ENCODE measurements at places on chromosomes 2 and 18.

DNA sequence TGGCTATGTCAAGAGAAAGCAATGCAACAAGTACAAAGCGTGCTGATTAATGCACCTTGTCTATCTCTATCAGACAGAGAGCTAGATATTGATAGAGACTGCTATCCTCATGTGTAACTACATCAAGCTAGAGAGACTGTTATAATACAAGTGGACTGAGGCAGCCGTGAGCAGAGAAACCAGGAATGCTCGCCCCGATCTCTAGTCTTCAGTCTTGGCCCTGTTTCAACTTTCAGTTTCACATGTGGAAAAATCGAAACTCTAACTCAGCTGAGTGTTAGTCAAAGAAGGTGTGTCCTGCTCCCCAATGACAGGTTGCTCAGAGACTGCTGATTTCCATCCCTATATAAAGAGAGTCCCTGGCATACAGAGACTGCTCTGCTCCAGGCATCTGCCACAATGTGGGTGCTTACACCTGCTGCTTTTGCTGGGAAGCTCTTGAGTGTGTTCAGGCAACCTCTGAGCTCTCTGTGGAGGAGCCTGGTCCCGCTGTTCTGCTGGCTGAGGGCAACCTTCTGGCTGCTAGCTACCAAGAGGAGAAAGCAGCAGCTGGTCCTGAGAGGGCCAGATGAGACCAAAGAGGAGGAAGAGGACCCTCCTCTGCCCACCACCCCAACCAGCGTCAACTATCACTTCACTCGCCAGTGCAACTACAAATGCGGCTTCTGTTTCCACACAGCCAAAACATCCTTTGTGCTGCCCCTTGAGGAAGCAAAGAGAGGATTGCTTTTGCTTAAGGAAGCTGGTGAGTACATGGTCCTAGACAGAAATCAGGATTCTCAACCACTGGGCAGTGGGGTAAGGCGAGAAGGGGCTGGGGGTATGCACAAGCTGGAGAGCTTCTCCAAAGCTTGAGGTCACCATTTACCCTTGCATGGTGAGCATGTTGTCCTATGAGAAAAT lies at the start of gene RSAD2:
RSAD2 (plus strand) TSS at position 376 of the 903 bp plus-strand sequence; CDS start at position 400, 24 bp downstream.
- DNase-seq = peak; percentile 92

DNA sequence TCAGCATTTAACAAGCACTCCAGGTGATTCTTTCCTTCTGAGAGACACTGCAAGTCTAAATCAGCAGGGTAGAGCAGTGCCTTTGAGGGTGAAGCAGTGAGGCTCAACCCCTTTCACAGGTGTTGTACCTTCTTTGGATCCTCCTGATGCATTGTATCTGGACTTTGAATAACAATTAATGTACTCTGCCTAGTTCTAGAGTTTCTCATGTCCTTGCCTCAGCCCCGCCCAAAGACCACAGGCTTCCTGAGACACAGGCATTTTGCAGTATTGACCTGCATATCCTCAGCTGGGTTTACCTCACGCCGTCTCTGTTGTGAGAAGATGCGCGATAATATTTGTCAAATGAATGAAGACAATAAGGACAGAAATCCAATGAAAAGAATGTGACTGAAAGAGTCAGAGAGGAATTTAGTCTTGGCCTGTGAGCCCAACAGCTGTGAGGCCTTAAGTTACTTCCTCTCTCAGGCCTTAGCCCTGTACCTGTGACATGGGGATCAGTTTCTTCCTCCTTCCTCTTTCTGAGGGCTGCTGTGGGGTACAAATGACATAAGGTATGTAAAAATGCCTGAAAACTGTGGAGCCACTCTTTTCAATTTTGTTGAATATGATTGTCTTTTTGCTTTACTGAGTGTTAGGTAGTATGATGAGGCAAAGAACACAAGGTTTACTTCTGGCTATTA lies 43.7 kb downstream of the WIPF1 start:
- no peak for DNase-seq

DNA sequence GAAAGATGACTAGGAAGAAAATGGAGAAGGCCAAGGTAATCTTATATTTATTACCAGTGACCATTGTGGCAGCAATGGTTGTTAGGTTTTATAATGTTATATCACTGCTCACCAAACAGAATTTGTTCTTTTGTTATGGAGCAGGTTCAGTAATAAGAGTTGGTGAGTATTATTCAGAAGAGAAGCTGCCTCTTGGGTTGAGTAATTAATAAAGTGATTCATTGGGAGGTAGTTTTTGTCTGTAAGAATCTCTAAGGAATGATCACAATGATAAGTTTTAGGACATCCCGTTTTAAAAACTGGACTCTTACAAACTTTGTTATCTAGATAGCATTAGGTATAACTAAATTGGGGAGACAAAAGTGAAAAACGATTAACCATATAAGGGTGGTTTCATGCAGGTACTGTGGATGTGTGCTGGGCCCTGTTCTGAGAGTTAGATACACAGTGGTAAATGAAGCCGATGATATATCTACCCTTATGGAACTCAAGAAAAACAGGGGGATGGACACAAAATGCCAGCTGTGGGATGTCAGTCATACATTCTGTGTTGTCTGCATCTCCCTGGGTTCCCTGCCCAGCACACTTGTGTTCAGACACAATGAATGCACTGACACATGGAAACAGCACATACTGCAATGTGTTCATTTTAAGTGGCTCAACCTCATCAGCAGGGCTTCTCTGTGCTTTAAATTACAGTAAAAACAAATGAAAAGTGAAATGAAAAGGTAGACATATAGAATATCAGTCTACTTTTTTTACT lies 7.5 kb downstream of the MAP4K4 start:
- no peak for DNase-seq

DNA sequence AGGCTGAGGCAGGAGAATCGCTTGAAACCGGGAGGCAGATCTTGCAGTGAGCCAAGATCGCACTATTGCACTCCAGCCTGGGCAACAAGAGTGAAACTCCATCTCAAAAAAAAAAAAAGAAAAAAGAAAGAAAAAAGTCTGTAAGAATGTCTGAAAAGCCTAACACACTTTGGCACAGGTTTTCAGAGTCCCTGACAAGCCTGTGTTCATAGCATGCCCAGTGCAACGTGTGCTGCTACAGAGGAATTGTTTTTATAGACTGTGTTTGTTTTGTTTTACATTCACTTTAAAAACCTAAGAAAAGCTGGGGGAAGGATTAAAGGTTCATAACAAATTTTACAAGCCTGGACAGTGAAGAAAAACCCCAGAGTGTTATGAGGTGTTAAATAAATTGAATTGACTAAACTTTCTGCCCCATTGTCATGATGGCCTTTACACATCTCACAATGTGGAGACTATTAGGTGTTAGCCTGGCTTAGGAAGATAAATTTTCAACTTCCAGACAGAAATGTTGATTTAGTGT lies 55.2 kb downstream of the RBM43 start:
- DNase-seq = no peak

- DNase-seq = no peak
Measured at GRCh38 chr2:74767618-74768017, 66.3 kb upstream of the HK2 start.

GRCh38 chr2:169108099-169108884 lies 38.9 kb downstream of the DHRS9 start:
- no peak for DNase-seq

GRCh38 chr2:96320326-96320725 lies 4.8 kb upstream of the ITPRIPL1 start:
- no peak for DNase-seq

DNA sequence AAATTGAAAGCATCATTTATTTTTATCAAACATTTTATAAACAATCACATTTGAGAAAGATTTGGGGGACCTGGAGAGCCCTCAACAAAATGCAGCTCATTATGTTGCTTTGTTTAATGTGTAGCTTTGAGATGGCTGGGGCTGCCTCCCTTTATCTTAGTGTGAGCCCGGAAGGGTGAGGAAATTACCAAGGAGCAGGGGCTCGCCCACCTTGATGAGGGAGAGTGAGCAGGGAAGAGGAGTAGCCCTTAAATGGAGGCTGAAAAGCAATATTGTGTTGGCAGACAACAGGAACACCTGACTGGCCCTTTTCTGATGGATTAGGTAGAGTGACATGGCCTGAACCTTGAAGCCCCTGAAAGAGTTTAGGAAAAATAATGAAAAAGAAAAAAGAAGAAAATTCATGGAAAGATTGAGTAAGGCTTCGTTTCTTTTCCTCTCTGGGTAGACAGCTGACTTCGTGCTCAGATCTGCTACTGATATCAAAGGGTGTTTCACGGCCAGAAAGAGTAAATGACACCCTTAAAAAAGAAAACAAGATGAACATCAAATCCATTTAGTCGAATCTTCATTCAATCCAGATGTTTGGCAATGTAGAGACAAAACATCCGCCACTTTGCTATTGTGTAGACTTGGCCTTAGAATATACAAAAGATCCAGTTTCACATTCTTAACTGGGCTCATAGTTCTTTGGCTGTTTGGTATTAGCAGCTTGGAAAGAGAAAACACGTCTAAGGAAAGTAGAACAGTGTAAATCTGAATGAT lies 206.5 kb upstream of the TCF4 start:
- no peak for DNase-seq

GRCh38 chr2:48774251-48774650 lies 18.7 kb upstream of the LHCGR start:
- no peak for DNase-seq

DNA sequence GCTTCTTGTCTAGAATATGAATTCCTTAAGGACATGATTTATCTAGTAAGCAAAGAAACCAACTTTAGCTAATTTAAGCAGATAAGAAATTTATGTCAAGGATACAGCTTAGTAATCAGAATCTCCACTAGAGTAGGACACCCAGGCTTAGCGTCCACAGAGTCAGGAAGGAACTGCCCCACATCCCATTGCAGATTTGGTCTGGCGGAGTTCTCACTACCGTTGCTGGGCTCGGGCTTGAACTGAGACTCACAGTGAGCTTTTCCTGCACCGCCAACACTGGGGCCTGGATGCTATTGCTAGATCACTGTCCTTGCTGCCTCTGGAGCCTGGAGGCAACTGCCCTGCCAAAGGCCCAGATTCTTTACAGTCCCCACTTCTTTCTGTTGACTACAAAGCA lies 68.1 kb downstream of the SMAD4 start:
- DNase-seq = no peak

GRCh38 chr2:208872591-208872990 lies 466.0 kb downstream of the PTH2R start:
- DNase-seq = no peak

Measured in hematopoietic multipotent progenitor cell treated with erythropoietin and hydrocortisone succinate and interleukin-3 and kit ligand, for 17 days (in vitro differentiated cells).